ENCODE measurements at places on chromosomes 4 and X.
A peak's percentile ranks its signal among the peaks of the same experiment; 100 is the strongest.

GRCh38 chr4:24570172-24570571, 14.2 kb downstream of the DHX15 start:
- DNase-seq, result no peak

GRCh38 chrX:83658731-83659130, 150.6 kb downstream of the POU3F4 start:
- no peak for DNase-seq

GRCh38 chr4:73593631-73594241, 26.5 kb downstream of the RASSF6 start:
- peak; percentile 58 for DNase-seq

GRCh38 chr4:154344686-154345085, 146.9 kb downstream of the DCHS2 start:
- DNase-seq, result no peak

DNA sequence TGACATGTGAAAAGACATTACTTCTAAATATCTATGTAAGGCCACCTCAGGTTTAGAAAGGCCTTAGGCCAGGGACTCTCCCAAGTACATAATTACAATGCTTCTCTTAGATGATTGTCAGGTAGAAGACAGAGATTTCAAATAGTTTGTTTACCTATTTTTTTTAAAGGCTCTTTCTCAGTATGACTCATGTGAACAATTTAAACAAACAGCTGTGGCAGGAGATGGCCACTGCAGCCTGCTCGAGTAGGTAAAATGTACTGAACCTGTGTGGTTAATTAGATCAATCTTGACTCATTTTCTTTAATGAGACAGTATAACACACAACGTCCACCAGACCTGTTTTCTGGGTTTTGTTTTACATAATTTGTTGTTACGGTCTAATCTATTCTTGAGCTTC, 50.2 kb downstream of the LEF1 start:
- DNase-seq, result no peak

DNA sequence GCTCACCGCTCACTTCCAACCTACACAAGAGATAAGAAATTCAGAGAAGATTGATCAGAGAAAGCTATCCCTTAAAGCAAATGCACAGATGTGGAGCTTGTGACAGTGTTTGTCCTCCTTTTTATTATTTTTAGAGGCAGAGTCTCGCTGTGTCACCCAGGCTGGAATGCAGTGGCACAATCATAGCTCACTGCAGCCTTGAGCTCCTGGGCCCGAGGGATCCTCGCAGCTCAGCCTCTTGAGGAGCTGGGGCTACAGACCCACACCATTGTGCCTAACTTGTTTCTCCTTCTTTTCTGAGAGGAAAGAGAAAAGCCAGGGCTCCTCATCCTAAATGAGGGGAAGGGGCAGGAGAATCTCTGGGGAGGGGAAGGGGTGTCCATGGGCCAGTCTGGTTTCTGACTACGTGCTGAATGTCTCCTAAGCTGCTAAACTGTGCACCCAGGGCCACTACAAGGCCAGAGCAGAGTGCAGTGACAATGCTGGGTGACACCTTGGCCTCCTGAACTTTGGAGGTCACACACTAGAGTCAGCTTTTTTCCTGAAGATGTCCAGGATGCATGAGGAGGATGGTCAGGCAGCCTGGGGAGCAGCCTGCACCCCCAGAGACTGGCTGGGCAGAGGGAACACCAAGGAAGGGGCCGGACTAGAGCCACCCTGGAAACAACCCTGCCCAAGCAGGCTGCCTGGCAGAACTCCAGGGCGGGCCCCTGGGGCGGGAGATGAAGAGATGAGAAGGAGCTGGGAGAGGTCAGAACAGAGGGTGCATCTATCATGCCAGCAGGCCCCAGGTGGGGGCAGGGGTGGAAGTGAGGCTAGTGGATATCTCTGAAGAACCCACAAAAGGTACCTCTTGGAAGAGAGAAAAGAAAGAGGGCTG, 55.5 kb upstream of the PROM1 start:
- DNase-seq, result no peak

GRCh38 chr4:2487632-2488031, 18.7 kb downstream of the RNF4 start:
- DNase-seq, result peak; percentile 66

- no peak for DNase-seq
These were observed 6.5 kb downstream of the SMIM9 start for GRCh38 chrX:154828016-154828408.

GRCh38 chrX:110218591-110218990, 99.3 kb downstream of the AMMECR1 start:
- peak; percentile 1 for DNase-seq

GRCh38 chr4:56803471-56803870, 18.0 kb downstream of the SPINK2 start:
- DNase-seq, result peak; percentile 67

DNA sequence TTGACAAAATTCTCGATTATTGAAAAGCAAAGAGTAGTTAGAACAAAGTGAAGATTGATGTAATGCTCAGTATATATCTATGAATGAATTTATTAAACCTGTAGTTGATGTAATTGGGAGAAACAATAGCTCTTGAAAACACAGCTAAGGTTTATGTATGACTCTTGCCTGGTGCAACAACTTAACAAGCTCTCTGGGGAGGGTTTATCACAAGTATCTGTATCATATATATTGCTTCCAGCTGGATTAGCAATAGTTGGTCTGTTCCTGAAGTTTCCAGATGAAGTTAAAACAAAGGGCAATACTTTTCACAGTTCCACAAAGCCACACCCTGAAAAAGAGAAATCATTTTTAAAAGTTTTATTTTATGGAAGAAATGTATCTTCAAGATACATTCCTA, 91.4 kb downstream of the ARSJ start:
- DNase-seq, result no peak

- DNase-seq, result peak; percentile 68
These were observed 605.9 kb upstream of the DIPK2B start for GRCh38 chrX:45806410-45807121.

DNA sequence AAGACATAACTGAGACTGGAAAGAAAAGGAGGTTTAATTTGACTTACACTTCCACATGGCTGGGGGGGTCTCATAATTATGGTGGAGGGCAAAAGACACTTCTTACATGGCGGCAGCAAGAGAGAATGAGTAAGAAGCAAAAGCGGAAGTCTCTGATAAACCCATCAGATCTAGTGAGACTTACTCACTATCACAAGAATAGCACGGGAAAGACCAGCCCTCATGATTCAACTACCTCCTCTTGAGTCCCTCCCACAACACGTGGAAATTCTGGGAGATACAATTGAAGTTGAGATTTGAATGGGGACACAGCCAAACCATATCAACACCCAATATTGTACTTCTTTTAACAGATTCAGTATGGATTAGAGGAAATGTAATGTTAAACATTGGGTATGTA, 646.6 kb downstream of the ANKRD50 start:
- peak; percentile 28 for DNase-seq

DNA sequence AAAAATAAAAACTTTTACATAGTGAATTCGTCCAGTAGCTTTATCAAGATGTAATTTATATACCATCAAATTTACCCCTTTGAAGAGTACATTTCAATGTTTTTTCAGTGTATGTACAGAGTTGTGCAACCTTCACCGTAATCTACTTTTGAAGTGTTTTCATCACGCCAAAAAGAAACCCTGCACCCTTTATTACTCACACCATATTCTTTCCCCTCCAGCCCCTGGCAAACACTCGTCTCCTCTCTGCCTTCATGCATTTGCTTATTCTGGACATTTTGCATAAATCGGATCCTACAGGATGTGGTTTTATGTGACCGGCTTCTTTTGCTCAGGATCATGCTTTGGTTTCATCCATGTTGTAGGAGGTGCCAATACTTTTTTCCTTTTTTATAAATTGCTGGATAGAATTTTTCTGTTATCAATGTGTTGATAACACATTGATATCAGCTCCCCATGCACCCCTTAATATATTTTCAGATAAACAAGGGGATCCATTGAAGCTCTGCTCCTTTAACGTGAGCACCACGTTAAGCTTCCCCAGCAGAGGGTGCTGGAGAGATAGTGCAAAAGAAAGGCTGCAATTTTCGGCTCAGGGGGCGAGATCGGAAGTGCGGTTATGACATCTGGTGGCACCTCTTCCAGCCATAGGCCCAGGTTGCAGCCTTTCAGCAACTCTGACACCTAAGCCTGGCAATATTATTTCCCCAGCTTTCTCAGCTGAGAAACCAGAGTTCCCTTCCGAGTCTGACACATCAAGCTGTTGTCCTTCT, 100.1 kb upstream of the VCX3B start:
- DNase-seq, result peak; percentile 14

DNA sequence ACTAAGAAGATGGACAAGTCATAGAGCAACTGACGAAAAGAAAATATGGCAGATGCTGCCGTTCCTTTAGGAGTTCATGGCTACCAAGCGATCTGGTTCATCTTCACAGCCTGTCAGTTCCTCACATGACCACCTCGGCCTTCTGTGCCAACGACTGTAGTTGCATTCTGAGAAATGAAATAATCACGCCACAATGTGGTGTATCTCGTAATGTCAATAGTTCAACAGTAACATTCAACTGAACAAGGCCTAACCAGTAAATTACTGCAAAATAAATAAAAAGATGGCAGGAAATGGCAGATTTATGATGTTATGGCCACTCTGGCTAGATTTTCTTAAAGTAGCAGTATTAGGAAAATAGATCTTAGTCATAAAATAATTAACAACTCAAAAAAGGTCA, 4.4 kb downstream of the GPRIN3 start:
- no peak for DNase-seq

DNA sequence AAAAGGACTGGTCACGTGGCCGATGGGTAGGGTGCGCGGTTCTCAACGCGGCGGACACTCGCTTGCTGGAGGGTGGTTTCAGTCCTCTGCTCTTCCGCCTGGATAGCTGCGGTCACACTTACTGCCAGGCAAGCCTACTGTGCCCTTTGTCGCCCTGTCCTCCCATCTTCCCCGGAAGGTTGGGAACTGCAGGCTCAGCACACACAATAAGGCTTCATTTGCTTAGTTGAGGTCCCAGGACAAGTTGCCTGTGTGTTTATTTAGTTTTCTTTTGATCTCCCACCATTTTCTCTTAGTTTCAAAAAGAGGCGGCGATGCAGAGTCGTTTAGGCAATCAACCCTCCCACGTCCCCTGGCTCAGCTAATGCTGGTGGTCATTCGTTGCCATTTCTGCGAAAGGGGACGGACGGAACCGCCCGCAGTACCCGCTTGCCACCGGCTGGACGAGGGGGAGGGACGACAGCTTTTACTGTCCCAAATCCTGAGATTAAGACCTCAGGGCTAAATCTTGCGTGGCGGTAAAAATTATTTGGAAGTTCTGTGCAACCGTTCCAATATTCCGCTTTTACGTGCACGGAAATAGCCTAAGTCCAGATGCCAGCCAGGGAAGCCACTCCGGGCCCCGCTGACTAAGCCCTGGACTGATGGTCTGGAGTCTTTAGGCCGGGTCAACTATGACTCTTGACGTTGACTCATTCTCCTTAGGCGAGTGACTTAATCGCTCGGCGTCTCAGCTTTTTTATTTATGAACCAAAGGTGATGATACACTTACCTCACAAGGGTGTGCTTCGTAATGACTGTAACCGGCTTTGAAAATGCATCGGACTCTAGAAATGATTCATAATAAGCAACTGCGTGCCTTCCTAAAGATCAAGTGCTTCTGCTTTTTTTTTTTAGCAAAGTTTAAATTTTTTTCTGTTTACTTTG, 671 bp upstream of the EIF4E start:
- DNase-seq, result peak; percentile 98

- no peak for DNase-seq
These were observed 1278.6 kb downstream of the PCDH7 start for GRCh38 chr4:31998807-31999206.

GRCh38 chrX:51420610-51421009, 75.8 kb downstream of the NUDT11 start:
- peak; percentile 58 for DNase-seq

DNA sequence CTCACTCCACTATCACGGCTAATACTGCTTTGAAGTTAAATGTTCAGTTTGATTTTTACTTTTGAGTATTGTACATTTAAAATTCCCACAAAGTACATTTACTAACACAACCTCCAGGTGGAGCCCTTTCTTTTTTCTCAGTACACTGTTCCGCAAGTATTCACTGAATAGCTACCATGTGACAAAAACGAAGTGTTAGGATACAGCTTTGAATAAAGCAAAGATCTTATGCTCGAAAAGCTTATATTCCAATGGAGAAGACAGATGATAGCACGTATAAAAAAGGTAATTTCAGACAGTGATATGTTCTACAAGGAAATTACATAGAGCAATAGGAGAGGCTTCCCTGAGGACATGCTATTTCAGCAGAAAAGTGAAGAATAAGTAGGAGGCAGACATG, 60.7 kb upstream of the ABCG2 start:
- DNase-seq, result peak; percentile 71
